Endothelial cell (in vitro differentiated cells): ENCODE measurements at places on chromosomes 4 and X. TPM values are rescaled to one million over a fixed set of nuclear protein-coding genes. Genes with fewer than 3 reads are reported as not detected.

Gene AKAP4
- total RNA-seq = not detected

Gene NAA11
- total RNA-seq = not detected

Gene NMU
- 6.3 TPM for total RNA-seq

Gene ITM2A
- 97.7 TPM for total RNA-seq

Gene KLHL13
- total RNA-seq = 1.7 TPM

Gene UGT2B11
- not detected for total RNA-seq

GRCh38 chr4:38510201-38510600 lies 153.8 kb upstream of the KLF3 start:
- DNase-seq = no peak

GRCh38 chr4:80989921-80990544 lies 40.5 kb upstream of the BMP3 start:
- DNase-seq = peak; percentile 40

- DNase-seq = no peak
Measured at GRCh38 chrX:154593201-154593600, 8.3 kb downstream of the CTAG1A start.

GRCh38 chrX:13381514-13381913 lies 61.7 kb upstream of the ATXN3L start:
- DNase-seq = no peak

- no peak for DNase-seq
Measured at GRCh38 chrX:127187095-127187494, 367.6 kb downstream of the PRR32 start.

- no peak for DNase-seq
Measured at GRCh38 chr4:140268186-140268841, 105.1 kb upstream of the SCOC start.

- no peak for DNase-seq
Measured at GRCh38 chr4:2643555-2643954, 107.1 kb downstream of the FAM193A start.

GRCh38 chr4:106114270-106114669 lies 201.7 kb downstream of the TBCK start:
- DNase-seq = no peak

- no peak for DNase-seq
Measured at GRCh38 chr4:73311428-73311827, 52.8 kb upstream of the ANKRD17 start.

GRCh38 chr4:123974386-123975149 lies 578.0 kb downstream of the SPRY1 start:
- no peak for DNase-seq

DNA sequence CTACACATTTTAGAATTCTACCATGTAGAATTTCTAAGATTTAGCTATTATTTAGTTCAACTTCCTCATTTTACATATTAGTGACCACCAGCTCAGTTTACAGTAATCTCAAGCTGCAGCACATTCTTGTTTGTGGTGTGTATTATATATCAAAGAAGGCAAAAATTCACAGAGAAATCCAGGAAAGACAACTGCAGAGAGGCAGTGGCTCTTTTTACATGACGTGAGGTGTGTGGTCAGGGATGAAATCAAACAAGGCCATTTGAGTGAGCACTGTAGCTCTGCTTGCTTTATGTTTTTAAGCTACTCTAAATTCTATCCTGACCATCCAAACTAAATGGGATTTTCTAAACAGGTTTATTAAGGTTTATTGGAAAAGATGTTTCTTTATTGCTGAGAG lies 71.1 kb downstream of the COL25A1 start:
- no peak for DNase-seq
